ENCODE measurements at places on chromosomes 1 and 21.

DNA sequence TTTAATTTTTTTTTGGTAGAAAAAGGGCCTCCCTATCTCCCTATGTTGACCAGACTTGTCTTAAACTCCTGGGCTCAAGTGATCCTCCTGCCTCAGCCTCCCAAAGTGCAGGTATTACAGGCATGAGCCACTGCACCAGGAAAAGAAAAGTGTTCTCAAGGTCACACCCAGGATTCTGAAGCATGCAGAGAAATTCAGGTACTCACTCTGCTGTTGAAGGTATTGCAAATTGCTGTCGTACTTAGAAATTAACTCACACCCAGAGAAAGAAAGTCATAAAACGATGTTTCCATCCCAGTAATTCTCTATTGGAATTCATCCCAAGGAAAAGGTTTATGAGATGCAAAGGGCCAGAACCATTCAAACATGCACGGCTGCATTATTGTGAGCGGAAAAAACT lies 73.7 kb downstream of the DHRS3 start:
- no peak for DNase-seq

DNA sequence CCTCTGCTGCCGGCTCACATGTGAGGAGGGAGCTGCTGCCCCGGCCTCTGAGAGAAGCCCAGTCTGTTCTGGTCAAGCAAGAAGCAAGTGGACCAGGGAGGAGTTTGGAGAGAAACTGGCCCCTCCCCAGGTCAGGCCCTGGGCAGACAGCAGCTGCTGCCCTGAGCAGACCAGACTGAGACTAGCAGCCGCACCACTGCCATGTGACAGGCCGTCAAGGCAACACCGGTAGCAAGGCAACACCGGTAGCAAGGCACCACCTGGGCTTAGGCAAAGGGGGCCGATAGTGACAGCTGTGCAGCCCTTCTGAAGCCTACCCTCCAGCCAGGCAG lies 50.3 kb downstream of the ARHGEF16 start:
- DNase-seq, result no peak

GRCh38 chr1:215260711-215261110 lies 178.2 kb downstream of the KCNK2 start:
- DNase-seq, result no peak

GRCh38 chr1:10128101-10128765 lies 82.1 kb upstream of the KIF1B start:
- no peak for DNase-seq

GRCh38 chr21:21165063-21165645 lies 166.9 kb downstream of the NCAM2 start:
- no peak for DNase-seq

GRCh38 chr1:18004278-18004677 lies 103.3 kb upstream of the IGSF21 start:
- no peak for DNase-seq

GRCh38 chr1:165890684-165891083 lies 63.3 kb downstream of the UCK2 start:
- no peak for DNase-seq

- no peak for DNase-seq
Observed at GRCh38 chr21:26495283-26495849, 77.7 kb downstream of the CYYR1 start.

DNA sequence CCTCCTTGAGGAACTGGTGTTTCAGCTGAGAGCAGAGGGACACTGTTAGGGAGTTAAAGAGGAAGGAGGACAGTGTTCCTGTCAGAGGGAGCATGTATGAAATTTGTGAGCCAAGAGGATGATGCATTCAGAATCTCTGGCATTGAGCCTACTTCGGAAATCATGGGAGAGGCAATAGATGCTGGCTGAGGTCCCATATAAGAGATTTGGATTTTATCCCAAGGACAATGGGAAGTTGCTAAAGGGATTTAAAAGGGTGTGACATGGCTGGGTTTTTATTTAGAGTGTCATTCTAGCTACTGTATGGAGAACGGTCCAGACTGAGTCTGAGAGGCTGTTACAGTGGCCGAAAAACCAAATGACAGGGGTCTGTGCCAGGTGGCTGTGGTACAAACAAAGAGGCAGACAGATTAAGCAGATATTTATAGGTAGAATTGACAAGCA lies 403.2 kb upstream of the B3GALT2 start:
- no peak for DNase-seq

DNA sequence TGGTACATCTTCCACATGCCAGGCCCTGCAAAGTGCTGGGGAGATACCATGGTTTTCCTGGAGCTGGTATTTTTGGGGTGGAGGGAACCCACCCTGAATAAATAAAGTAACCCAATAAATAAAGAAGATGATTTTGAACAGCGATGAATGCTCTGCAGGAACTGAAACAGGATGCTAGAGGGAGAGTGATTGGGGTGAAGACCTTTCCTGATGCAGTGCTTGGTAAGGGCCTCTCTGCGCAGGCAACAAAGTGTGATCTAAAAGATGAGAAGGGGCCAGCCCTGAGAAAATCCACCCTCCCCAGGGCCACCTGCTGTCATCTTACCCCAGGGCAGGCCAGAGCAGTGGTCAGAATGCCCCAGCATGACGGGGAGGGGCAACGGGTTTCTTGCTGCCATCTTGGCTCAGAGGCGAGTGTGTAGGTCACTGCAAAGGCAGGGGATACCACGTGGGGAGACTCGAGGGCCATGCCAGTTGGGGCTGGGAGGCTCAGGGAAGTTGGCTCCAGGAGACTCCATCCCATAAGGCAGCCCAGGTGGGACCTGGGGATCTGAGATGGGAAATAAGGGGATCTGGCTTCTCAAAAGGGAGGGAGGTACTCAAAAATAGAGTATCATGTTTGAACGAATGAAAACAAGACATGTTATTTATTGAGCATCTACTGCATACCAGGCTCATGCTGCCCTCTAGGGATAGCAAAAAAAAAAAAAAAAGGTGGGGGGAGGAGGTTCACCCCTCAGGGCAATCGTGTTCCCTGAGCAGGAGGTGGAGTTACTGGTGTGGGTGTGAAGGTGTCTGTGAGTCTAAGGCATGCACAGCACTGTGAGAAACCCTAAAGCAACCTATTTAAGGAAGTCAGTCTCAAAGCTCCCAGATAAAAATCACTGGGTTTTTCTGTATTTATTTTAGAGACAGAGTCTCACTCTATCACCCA lies 2.8 kb downstream of the SRARP start:
- DNase-seq, result no peak

DNA sequence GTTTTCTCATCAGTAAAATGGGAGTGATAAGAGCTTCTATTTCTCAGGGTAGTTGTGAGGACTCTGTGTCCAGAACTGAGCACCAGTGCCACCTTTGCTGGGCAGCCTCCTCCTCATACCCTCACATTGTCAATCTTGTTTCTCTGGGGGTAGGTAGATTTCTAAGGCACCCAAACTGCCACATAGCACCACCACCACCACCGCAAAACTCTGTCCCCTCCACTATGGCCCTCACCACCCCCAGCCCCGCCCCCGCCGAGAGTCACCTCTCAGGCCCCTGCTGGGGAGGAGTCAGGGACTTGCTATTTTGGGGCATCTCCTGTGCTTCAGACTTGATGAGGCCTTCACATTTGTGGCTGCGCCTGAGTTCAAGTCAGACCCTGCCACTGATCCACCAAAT lies 549.2 kb downstream of the PTPRU start:
- no peak for DNase-seq

DNA sequence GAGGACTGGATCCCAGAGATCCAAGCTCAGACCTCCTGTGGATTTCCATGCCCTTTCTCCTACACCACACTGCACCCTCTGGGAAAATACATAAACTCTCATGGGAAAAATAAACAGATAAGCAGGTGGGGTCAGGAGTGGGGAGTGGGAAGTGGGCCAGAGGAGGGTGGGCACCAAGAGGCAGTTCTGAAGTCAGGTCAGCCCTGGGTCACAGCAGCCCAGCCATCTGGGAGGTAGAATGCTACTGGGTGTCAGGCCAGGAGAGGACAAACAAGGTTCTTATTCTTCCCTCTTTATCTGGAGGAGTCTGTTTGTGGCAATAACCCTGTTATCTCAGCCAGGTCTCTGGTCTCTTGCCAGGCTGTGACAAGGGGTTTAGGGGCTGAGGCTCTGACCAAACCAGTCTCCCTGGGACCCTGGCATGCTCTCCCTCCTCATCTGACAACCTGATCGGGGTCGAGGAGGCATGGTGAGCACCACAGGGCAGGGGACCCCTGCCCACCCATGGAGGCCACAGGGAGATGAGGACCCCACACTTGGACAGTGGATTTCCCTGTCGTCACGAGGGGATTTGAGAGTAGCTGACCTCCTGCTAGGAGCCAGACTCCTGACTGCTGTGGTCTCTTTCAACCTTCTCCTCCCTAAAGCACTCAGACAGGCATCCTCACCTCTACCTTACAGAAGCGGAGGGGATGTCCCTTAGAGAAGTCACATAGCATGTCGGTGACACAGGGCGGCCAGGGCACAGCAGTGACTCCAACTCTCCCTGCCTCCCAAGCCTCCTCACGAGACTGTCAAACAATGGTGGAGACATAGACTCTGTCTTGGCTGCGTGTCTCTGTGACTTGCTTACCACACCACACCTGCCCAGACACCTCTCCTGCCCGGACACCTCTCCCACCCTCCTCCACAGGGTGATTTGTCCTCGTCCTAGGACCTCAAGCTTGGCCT lies 51.3 kb upstream of the IFFO2 start:
- no peak for DNase-seq

DNA sequence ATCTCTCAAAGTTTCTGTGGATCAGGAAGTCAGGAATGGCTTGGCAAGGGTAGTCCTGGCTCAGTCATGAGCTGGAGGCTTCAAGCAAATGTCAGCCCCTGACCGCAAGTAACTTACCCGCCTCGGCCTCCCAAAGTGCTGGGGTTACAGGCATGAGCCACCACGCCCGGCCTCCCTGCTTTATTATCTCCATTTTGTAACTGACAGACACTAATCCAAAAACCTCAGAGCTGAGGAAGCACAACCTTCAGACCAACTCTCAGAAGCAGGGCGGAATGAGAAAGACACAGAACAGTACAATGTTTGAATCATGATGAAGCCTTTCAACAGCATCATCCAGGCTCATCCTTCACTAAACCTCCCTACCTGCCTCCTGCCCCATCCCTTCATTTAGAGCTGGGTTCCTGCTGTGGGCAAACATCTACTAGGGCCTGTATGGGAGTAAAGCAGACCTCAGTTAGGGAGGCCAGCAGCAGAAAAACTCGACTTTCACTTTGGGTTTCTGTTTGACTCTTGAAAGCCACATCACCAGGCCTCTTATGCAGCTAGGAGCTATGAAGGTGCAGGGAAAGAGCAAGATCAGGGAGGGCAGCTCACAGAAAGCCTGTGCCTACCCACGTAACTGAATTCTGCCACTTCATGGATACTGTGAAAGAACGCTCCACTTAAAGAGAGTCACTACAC lies 84.4 kb upstream of the RAB4A start:
- no peak for DNase-seq

GRCh38 chr1:42730002-42730401 lies 10.0 kb downstream of the CLDN19 start:
- DNase-seq, result no peak

GRCh38 chr1:47678464-47678980 lies 240.7 kb downstream of the FOXD2 start:
- no peak for DNase-seq

GRCh38 chr1:24735156-24735508 lies 10.1 kb upstream of the CLIC4 start:
- DNase-seq, result no peak

- DNase-seq, result no peak
Observed at GRCh38 chr1:165129568-165130164, 226.8 kb downstream of the LMX1A start.

- DNase-seq, result no peak
Observed at GRCh38 chr1:37476460-37477197, 2.2 kb downstream of the ZC3H12A start.

- no peak for DNase-seq
Observed at GRCh38 chr1:29372108-29372507, 135.8 kb downstream of the PTPRU start.

- no peak for DNase-seq
Observed at GRCh38 chr1:64112281-64112680, 91.1 kb upstream of the UBE2U start.

Data from stimulated activated CD8-positive, alpha-beta memory T cell treated with anti-CD3 and anti-CD28 coated beads, Interleukin-2, amount 100 ng/mL, for 1 hour (primary cell).